ENCODE measurements at places on chromosomes 6 and 20.

DNA sequence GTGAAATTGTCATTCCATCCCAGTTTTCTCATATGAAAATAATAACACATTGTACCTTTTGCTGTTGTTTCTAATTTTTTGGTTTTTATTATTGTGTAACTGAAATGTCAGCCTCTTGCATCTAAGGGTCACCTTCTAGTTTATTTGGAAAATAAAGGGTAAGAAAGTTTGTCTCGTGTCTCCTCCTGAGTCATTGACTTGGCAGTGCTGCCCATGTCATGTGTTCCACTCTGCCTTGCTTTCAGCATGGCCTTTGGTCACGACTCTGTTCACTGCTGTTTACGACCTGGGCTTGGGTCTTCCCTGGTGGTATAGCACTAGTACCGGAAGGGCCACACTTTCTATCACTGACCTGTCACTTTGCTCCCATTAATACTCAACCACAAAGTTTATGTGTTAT lies 171.4 kb upstream of the RSPO3 start:
- DNase-seq = no peak

GRCh38 chr6:164075981-164076615 lies 661.6 kb downstream of the QKI start:
- no peak for DNase-seq

GRCh38 chr20:52152416-52152815 lies 39.2 kb downstream of the ZFP64 start:
- no peak for DNase-seq

DNA sequence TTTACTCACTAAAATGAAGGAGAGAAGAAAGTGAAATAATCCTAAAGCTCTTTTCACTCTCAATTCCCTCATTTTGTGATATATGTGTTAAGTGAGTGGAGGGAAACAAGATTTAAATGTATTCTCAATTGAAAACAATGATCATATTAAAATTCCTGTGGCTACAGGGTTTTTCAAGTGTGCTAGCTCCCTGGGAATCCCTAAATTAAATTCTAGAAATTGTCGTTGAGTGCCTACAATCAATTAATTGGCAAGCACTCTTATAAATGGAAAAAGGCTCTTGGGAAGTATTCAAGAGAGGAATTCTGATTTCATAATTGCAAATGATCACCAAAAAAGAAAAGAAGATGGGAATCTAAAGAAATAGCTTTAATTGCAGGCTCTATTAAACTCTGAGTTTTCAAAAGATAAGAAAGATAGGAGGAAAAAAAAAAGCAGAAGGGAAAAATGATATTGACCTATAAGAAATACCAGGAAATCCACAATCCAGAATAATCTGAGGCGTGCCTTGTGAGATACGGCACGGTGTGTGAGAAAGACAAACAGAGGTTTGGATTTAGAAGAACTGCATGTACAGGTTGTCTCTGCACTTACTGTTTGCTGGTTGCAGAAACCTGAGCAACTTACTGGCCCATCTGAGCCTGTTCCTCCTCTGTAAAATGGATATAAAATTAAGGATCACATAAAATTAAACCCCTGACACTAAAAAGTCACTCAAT lies 18.3 kb upstream of the MBOAT1 start:
- DNase-seq = no peak

- DNase-seq = no peak
Measured at GRCh38 chr20:23092384-23092756, 6.2 kb upstream of the CD93 start.

DNA sequence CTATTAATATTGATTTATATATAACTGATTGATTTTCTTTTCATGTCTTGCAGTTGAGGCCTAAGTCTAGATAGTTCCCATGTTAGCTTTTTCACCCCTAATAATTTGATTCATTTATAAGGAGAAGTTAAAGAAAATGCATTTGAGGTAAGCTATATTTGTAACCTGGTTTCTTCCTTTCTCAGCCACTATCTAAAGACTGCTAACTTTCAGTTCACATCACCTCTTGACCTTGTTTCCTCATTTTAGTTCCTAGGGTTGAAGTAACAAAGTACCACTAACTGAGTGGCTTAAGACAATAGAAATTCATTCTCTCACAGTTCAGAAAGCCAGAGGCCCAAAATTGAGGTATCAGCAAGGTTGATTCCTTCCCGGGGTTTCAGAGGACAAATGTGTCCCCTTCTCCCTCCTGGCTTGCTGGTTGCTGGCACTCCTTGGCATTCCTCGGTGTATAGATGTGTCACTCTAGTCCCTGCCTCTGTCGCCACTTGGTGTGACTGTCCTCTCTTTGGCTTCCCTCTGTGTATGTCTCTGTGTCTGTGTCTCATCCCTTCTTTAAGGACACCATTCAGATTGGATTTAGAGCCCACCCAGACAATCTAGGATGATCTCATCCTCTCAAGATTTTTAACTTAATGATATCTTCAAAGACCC lies 55.9 kb upstream of the C20orf144 start:
- DNase-seq = no peak

GRCh38 chr6:124123617-124124209 lies 320.0 kb downstream of the NKAIN2 start:
- DNase-seq = no peak

GRCh38 chr20:64035933-64036345 lies at the start of gene C20orf204:
Gene C20orf204, plus strand, starts transcription at chr20:64036182. Its CDS starts 142 bp downstream, at chr20:64036324.
- DNase-seq = no peak
